Activated T-cell treated with anti-CD3 and anti-CD28 coated beads for 4 hours (primary cell): ENCODE measurements at places on chromosomes 3 and 15.

GRCh38 chr3:45055411-45056143 is 29.5 kb downstream of the CLEC3B start:
- DNase-seq = no peak

GRCh38 chr3:155712008-155712407 is 32.9 kb downstream of the PLCH1 start:
- no peak for DNase-seq

- no peak for DNase-seq
Observed at GRCh38 chr15:92047900-92048299, 194.4 kb downstream of the SLCO3A1 start.

- no peak for DNase-seq
Observed at GRCh38 chr15:66170716-66171115, 82.8 kb downstream of the MEGF11 start.

DNA sequence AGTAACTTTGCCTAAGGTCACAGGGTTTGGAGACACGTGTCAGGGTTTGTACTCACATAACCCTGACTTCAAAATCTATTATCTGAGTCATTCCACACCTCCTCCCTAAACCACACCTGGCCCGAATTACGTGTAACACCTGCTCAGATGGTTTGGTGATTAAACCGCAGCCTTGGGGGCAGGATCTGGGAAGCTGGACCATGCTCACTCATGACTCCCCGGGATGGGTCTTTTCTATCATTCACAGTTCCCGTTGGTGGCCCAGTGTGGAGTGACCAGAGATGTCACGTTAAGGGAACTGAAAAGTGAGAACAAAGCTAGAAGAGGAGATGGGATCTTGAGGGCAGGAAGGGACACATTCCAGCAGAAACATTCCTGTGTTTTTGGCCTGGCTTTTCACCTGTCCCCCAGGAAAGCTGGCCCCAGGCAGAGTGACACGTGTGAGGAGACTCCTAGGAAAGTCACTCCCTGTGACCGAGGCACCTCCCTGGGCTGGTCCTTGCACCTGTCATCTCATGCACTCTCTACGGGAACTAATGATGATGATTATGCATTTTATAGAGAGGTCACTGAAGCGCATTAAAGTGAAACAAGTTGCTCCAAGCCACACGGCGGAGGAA is 75.4 kb upstream of the POMGNT2 start:
- DNase-seq = peak; percentile 33

DNA sequence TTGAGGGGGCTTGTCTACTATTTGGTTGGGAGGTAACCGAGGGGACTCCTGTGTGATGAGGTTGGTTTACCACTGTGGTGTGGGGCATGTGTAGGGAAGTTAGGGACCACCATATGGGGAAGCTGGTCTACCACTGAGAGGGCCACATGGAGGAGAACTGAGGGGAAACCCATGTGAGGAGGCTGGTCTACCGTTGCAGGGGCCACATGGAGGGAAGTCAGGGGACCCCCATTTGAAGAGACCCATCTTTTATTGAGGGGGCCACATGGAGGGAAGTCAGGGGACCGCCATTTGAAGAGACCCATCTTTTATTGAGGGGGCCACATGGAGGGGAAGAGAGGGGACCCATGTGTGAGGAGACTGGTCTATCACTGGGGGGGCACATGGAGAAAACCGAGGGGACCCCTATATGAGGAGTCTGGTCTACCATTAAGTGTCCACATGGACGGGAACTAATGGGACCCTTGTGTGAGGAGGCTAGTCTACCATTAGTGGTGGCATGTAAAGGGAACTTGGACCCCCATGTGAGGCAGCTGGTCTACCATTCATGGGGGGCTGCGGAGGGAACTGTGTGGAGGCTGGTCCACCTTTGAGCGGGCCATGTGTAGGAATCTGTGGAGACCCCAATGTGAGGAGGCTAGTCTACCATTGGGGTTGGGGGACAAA is 165.5 kb downstream of the FBLN2 start:
- no peak for DNase-seq

GRCh38 chr15:59190291-59190690 is 16.4 kb upstream of the LDHAL6B start:
- DNase-seq = no peak

GRCh38 chr15:39404767-39405181 is 176.1 kb upstream of the THBS1 start:
- no peak for DNase-seq
